ENCODE measurements at places on chromosomes 1 and 21. TPM values are rescaled to one million over a fixed set of nuclear protein-coding genes. Genes with fewer than 3 reads are reported as not detected.

The WNT4 gene
- not detected for total RNA-seq

The RGS2 gene
- 49.0 TPM for total RNA-seq

The NEGR1 gene
- total RNA-seq: 5.6 TPM

The TMPRSS3 gene
- 27.2 TPM for total RNA-seq

The HTR6 gene
- total RNA-seq: not detected

The BMP8A gene
- not detected for total RNA-seq

The KRTAP10-11 gene
- not detected for total RNA-seq

The DENND4B gene
- total RNA-seq: 33.4 TPM

The AZIN2 gene
- 1.9 TPM for total RNA-seq

The FCMR gene
- total RNA-seq: 1.1 TPM

The RHOC gene
- 302 TPM for total RNA-seq

The MEF2D gene
- total RNA-seq: 34.9 TPM

The TNFSF18 gene
- total RNA-seq: not detected

The NTNG1 gene
- 0.32 TPM for total RNA-seq

The ANKRD45 gene
- total RNA-seq: 0.29 TPM

The AGTRAP gene
- 66.4 TPM for total RNA-seq

The GFI1 gene
- total RNA-seq: 0.80 TPM

The FCGR1A gene
- 2.8 TPM for total RNA-seq

The DNTTIP2 gene
- total RNA-seq: 30.5 TPM

The UROD gene
- total RNA-seq: 74.1 TPM

The VWA5B1 gene
- total RNA-seq: 0.29 TPM

The BTBD19 gene
- 7.0 TPM for total RNA-seq

The C21orf58 gene
- 0.96 TPM for total RNA-seq

The DIP2A gene
- 42.0 TPM for total RNA-seq

The TMEM269 gene
- 0.59 TPM for total RNA-seq

The KIF17 gene
- total RNA-seq: 2.0 TPM

The SEMA4A gene
- total RNA-seq: 1.4 TPM

The SPAG17 gene
- total RNA-seq: 5.9 TPM

The CHIA gene
- total RNA-seq: not detected

The ZBTB40 gene
- 24.6 TPM for total RNA-seq

The ARMH1 gene
- total RNA-seq: 2.9 TPM

The CBR3 gene
- 29.0 TPM for total RNA-seq

The NUDC gene
- total RNA-seq: 51.5 TPM

The RSPH1 gene
- total RNA-seq: 0.48 TPM

The GBP7 gene
- total RNA-seq: not detected

The IL23R gene
- not detected for total RNA-seq
